GM12878 (cell line): ENCODE measurements at places on chromosomes 4 and X.

DNA sequence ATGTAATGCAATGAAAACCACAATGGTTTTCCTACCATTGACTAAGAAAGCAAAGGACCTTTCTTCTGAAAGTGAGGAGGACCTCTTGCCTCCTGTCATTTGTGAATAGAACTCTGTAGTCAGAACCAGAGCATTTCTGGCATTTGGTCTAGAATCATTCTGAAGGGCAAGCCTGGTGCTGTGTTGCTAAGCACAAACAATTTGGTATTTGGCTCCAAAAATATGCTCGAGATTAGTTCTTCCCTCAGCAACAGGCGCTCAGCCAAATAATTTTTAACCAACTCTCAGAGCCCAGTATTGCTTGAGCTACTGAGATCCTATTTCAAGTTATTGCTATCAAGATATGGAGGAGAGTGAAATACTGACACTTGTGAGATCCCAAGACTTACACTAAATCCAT, 71.0 kb downstream of the SNCA start:
- no peak for DNase-seq

DNA sequence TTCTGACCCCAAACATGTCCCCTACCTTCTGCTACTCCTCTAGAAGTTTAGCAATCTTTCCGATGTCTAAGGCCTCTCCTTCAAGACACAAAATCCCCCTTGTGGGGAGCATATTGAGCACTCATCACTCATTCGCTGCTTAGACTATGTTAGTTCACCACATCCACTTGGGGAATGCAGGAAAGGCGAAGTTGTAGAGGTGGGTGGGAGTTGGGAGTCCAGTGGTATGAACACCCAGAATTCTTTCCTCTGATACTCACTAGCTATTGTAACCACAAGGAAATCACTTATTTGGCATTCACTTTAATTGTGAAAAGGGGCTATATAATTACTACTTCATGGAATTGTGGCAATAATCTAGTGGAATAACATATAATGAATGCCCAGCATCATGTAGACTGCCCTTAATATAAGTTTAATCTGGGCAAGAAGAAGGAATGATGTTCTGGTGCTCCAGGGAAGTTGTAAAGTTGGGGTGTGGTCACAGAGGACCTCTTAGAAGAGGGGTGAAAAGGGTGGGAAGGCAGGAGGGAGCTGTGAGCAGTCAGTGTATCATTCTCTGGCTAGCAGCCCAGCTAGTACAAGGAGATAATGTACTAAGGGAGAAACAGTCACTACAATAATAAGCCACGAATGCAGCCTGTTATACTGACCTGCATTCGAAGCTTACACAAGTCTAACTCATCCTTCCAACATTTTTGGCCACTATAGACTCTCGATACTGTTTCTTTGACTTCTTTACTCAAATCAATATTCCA, 468.2 kb upstream of the DIPK2B start:
- no peak for DNase-seq

- DNase-seq = no peak
Observed at GRCh38 chr4:119189638-119190037, 22.9 kb upstream of the USP53 start.

GRCh38 chrX:52363247-52363883, 5.5 kb upstream of the XAGE2 start:
- no peak for DNase-seq

GRCh38 chrX:68988865-68989264, 160.0 kb downstream of the EFNB1 start:
- no peak for DNase-seq

GRCh38 chrX:9785254-9785943, 830 bp upstream of the SHROOM2 start:
- DNase-seq = no peak

DNA sequence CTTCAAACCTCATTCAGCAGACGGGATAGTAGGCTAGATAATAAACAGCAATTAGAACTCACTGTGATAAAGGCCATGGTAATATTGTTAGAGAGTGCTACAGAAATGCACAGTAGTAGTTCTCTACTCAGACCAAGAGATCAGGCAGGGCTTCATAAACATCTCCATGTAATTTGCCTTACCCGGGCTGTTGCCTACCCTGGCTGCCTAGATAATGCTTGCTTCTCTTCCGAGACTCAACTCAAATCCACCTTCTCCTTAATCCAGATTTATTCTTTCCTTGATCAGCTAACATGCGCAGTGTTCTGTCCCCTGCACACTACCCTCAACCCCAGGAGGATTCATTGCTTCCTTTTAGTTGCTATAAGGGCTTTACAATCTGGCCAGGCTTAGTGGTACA, 21.8 kb downstream of the ANK2 start:
- no peak for DNase-seq

GRCh38 chr4:73259571-73260090, 1.0 kb upstream of the ANKRD17 start:
- DNase-seq = no peak

DNA sequence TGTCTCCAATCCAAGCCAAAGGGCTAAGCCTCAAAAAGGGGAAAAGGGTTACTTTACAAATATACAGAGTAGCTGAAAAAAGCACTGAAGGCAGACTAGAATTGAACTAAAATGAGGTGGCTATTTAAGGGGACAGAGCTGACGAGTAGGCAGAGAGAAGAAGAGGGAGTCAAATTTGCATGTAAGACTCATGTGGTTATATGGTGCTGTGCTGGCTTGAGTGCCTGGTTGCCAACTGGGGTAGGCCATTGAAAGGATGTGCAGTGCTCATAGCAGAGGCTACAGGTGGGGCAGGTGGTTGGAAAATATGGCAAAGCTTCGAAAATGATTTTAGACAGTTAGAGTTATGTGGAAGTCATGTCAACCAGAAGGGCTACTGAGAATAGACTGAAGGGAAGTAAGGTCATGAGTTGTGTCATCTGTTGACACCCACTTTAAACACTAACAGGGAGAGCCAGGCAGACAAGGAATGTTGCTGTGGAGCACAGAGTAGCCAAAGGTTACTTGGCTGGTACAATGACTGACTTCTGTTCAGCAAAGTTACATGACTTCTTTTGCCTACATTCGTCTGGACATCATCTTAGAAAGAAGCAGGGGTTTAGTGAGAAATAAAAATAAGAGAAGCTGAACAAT, 1210.4 kb downstream of the ADGRL3 start:
- no peak for DNase-seq

- no peak for DNase-seq
Observed at GRCh38 chrX:3006495-3006894, at the start of gene ARSH. TSS of gene ARSH (plus strand) at chrX:3006546. CDS start at chrX:3006613, 67 bp downstream.

- DNase-seq = no peak
Observed at GRCh38 chr4:13540446-13541175, 3.7 kb downstream of the NKX3-2 start.

GRCh38 chr4:56728512-56728911, 47.4 kb upstream of the HOPX start:
- DNase-seq = no peak

GRCh38 chr4:88958080-88958479, 98.9 kb downstream of the FAM13A start:
- DNase-seq = no peak

- DNase-seq = no peak
Observed at GRCh38 chrX:7045238-7045955, 102.1 kb upstream of the STS start.

DNA sequence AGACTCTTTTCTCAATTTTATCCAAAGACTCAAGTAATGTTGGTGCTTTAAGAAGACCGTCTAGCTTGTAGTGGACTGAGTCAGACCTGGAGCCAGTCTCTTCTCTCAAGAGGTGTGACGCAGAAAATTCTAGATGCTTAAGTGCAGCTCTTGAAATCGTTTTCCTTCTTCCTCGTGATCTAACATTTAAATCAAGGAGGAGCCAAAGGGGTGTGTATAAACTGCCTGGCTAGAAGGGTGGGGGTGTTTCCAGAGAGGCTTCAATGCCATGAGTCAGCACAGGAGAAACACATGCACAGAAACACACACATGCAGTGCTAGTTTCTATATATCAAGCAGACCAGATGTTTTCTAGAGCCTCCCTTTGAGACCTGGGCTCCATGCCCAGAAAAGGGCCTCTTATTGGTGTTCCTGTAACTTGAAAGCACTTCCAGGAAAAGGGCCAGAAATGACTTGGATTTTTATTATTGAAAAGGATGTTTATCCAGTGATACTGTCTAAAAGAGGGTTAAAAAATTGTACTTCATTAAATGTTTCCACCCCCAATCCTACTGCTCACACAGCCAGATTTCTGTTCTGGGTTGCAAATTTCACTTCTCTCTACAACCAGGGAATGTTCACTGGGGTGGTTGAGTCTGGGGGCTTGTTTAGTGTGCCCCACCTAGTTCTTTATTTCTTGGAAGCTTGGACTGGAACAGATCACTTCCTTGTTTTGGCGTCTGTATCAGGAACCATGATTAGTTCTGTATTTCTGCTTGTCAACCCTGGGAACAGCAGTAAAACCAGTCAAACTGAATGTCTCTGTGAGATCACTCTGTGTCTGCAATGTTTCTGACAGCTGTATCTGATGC, at the start of gene CLIC2:
TSS of gene CLIC2 (minus strand) at position 129 of the 851 bp plus-strand sequence. CDS start 187 bp downstream, outside the sequence.
- no peak for DNase-seq

DNA sequence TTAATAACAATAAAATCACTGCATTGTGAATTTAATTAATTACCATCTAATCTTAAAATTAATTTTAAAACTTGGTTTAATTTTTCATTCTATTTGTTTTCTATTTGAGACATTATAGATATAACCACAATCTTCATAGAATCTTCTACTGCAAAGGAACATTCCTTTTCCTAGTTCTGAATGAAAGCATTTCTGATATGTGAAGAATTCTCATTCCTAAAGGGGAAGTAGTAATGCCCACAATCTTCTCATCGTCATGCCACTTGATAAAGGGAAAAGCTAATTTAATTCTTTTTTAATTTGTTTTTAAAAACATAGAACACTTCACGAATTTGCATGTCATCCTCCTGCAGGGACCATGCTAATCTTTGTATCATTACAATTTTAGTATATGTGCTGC, 23.7 kb downstream of the MGARP start:
- DNase-seq = no peak

GRCh38 chrX:18649498-18649951, 22.4 kb downstream of the RS1 start:
- DNase-seq = no peak

DNA sequence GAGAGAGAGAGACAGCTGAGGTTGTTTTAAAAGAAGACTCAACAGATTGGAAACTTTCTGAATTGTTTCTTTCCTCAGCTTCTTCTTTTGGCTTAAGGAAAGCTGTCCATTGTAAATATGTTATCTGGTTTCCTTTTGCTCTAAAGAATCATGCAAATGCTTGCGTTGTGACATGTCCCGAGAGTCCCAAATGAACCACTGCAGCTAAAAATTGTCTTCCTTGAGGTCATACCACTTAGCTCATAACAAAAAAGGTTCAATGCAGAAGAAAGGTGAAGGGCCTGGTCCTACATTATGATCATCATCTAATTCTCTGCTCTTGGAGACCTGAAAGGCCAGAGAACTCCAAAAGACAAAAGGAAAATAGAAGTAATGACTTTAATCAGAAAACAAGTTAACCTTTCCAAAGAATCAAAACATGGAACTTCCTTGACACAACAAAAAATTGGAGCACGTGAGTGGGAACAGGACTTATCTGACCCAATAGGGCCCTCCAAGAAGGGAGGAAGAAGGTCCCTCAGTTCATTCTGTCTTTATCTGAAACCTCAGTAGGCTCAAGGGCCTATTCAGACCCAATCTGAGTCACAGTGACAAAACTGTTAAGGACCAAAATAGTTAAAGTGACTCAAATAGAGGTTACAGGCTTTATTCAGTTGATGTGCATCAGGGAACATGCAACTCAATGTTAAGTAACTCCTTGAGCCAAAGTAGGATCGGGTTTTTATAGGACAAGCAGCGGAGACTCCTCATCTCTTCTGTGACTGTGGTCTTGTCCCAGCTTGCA, 14.7 kb upstream of the VSIG1 start:
- DNase-seq = no peak

DNA sequence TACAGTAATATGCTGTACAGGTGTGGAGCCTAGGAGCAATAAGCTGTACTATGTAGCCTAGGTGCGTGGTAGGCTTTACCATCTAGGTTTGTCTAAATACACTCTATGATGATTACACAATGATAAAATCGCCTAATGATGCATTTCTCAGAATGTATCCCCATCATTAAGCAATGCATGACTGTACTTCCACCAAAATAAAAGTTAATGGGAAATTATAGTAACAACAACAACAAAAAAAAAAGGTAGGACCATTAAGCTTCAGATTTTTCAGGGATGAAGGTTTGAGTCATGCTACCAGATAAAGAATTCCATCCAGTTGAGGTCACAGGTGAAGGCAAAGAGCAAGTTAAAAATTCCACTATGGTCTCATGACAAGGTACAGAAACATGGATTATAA, 68.2 kb downstream of the MAGEA10 start:
- no peak for DNase-seq

GRCh38 chr4:83757121-83757621, 221.3 kb downstream of the GPAT3 start:
- no peak for DNase-seq

DNA sequence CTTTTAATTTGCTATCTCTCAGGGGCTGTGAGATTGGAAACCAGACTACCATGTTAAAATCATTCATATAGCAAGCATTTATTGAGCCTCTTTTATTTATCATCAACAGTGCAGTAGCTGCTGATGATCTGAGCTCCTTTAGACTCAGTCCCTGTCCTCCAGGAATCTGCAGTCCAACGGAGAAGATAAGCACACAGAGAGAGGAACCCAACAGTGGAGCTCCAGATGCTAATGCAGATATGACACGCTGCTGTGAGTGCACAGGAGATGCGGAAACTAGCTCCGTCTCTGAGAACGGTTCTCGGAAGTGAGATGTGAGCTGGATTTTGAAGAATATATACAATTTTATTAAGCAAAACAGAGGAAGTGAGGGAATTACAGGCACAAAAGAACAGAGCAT, 35.4 kb downstream of the DCHS2 start:
- DNase-seq = no peak

- no peak for DNase-seq
Observed at GRCh38 chr4:82696117-82696860, 102.3 kb downstream of the SCD5 start.

- DNase-seq = no peak
Observed at GRCh38 chr4:179977378-179977777, 2265.8 kb upstream of the TENM3 start.

GRCh38 chr4:8739820-8740665, 131.6 kb downstream of the HMX1 start:
- no peak for DNase-seq

GRCh38 chr4:156820931-156821330, 150.7 kb downstream of the PDGFC start:
- DNase-seq = no peak

DNA sequence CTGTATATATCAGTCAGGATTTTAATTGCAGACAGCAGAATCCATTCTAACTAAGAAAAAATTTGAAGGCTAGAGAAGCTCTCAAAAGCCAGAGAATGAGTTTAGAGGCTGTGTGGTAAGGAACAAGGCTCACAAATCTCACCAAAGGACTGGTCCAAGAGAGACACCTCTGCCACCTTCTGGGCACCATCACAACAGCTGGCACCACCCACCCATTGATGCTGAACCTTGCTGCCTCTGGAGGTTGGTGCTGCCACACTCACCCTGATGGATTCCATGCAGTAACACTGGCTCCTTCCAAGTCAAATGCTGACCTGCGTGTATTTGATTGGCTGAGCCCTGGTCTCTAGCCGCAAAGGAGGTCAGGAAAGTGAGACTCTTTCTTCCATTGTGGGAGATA, 100.8 kb downstream of the BEND2 start:
- no peak for DNase-seq

- no peak for DNase-seq
Observed at GRCh38 chr4:6229095-6229494, 28.7 kb upstream of the JAKMIP1 start.

- DNase-seq = no peak
Observed at GRCh38 chrX:100700809-100701208, 31.1 kb downstream of the SYTL4 start.
